ENCODE measurements at places on chromosomes 1 and 21. TPM values are rescaled to one million over a fixed set of nuclear protein-coding genes. Genes with fewer than 3 reads are reported as not detected.

The CD34 gene
- total RNA-seq = 0.15 TPM

- no peak for ATAC-seq
Measured at GRCh38 chr1:61207416-61207815, 125.1 kb downstream of the NFIA start.

- ATAC-seq = no peak
Measured at GRCh38 chr1:92949937-92950817, 11.1 kb downstream of the DIPK1A start.

The OR2L5 gene
- not detected for total RNA-seq

DNA sequence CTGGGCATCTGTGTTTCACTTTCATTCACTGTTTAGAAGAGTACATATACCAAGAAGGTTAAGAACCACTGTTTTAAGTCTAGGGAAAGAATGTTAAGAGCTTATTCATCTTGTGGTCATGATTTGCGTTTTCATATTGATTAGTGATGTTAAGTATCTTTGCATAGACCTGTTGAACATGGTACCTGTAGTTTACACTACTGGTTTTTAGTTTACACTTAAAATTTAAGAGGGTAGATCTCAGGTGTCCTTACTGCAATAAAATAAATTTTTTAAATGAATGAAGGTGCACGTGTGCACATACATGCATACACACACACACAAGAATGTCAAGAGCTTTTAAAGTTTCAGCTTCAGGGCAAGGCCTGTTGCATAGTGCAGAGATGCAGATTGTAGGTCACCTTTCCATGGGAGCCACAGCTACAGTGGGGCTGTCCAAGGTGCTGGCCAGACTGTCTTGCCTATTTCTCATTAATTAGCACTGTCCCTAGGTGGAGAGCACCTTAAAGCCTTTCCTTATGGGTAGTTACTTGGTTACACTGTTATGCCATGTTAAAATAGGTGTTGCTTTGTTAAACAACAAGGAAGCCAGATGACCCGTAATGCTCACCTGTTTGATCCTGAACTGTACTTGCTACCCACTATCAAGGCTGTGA lies 543.0 kb upstream of the DAB1 start:
- ATAC-seq = no peak

DNA sequence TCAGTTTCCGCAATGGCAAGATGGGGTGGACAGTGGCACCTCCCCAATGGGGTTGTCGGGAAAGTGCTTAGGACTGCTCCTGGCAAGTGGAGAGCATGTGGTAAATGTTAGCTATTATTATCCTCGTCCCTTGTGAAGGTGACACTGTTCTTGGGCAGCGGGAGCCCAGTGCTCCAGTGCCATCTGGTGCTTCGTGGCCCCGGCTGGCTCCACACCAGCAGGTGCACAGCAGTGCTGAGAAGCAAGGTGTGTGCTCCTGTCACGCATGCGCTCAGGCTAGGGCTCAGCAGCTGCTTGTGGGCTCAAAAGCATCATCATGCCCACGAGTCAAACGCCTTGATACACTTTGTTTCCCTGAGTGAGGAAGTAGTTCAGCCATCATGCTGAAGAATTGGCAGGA lies 24.9 kb upstream of the KCNC4 start:
- ATAC-seq = no peak

The TMEM82 gene
- not detected for total RNA-seq

The KRTAP21-2 gene
- total RNA-seq = not detected

DNA sequence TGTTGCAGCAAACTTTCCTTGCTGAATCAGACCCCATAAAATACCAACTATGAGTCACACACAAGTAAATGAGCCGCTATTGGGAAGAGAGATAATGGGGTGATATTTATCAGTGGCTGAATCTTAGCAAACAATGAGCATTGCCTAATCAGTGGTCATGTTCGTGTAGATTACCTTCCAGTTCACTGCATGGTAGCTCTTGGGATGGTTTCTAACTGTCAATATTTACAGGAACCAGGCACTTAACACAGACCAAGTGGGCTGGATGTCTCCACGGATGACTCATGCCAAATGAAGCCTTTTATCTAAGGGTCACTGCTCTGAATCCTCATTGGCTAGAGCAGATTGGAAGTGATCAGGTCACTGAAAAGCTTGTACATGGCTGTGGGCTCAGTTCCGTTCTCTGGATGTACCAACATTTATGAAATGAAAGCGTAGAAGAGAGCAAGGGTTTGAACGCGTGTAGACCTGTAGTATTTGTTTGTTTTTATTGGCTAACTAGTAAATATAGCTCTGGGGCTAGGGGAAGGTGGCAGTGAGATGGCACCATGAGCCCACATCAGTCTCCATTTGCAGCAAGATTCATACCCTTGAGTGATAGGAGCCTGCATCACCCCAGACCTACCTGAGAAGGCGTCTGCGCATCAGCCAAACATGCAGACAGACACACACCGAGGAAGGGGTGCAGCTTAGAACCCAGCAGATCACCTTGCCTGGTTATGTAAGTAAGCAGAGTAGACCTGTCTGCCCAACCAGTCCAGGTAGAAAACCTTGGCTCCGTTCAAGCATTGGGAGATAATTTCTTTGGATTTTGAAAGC lies 153.3 kb downstream of the TOMM20 start:
- peak; percentile 75 for ATAC-seq

The WNT3A gene
- total RNA-seq = 0.22 TPM

The UMODL1 gene
- total RNA-seq = 0.31 TPM

The DRAM2 gene
- 52.3 TPM for total RNA-seq
